ENCODE measurements at places on chromosomes 5 and 9.

- no peak for DNase-seq
These were observed 80.0 kb downstream of the SEMA4D start for GRCh38 chr9:89417832-89418473.

DNA sequence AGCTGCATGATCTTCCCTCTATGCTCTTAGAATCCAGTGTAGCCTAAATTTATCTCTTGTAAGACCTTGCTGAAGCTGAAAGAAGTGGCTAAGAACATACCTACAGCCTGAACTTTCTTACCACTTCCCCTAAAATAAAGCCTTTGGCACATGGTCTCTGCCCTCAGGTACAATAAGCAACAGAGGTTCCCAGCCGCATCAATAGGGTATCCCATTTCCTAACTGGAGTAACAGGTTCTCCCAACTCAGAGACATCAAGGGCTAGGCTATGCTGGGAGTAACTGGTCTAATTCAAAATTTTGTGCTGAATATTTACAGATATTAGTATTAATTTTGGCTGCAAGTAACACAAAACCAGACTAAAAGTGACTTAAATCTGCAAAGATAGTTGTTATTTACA is 335.8 kb upstream of the TRPC7 start:
- no peak for DNase-seq

GRCh38 chr5:82314964-82315758 is 37.0 kb upstream of the RPS23 start:
- DNase-seq, result no peak

- DNase-seq, result no peak
These were observed 121.9 kb upstream of the PIK3R1 start for GRCh38 chr5:68093455-68094159.

- DNase-seq, result peak; percentile 40
These were observed 158.1 kb upstream of the SHB start for GRCh38 chr9:38227061-38227540.

DNA sequence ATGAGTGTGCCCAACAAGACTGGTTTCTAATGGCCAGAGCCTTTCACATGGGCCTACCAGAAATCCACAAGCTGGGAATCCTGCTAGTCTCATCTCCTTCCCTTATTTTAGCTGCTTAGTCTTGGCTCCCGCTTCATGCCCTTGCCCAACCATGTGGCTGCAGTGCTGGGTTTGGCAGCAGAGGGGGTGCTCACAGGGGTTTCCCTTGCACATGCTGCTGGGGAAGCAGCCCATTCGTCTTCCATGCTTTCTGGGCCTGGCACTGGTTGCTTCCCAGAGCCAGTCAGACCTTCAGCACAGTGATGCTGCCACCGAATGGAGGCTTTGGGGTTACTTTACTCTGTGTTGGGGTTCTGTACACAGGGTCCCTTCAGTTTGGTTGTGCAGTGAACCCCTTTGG is 26.3 kb downstream of the SLC46A2 start:
- DNase-seq, result no peak

DNA sequence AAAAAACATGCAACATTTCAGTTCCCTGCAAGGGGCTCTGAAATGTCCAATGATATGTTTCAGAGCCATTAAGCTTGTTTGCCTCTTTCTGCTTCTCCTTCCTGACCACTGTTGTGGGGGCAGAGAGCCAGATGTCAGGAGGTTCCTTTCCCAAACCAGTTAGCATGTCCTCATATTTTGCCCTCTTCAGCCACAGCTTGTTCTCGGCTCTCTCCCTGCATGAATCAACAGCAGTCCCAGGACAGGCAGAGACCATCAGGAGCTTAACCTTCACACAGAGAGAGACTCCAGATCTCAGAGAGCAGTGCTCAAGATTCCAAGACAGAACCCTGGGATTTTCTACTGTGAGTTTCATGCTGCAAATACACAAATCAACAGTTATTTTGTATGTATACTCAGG is 218.5 kb downstream of the COMMD10 start:
- DNase-seq, result no peak

GRCh38 chr9:73011181-73011750 is 58.4 kb upstream of the ALDH1A1 start:
- DNase-seq, result no peak

DNA sequence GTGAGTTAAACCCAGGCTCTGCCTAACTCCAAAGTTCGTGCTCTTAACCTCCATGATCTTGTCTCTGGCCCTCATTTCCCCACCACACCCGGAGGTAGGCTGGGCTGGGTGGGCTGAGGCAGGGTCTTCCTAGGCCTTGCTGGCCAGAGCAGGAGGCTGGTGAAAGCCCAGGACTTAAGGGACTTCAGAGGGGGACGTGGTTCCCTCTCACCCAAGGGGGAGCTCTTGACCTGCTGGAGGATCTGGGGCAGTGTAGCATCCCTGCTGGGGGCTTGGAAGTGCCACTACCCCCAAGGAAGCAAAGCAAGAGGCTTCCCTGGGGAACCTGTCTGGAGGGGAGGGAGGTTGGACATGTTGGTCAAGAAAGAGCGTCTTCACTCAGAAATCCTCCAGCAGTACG is 14.7 kb downstream of the PITX1 start:
- DNase-seq, result no peak

DNA sequence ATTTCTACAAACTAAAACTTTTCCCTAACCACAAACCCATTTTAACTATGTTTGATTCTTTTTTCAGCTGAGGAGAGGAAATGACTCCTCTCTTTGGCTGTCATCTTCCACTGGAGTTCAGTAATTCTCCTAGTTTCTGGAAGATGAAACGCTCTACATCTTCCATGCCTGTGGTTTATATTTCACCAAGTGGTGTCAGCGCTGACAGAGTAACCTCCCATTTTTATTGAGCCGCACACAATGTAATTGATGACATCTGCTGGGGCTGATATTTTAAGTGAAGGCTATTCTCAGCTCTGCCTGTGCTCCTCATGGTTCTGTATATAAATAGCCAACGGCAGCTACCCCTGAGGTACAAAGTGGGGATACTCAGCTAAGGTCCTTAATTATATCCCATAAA is 234.6 kb downstream of the SPOCK1 start:
- DNase-seq, result no peak

- DNase-seq, result no peak
These were observed 687.4 kb upstream of the SEMA6A start for GRCh38 chr5:117261948-117262571.

All from stimulated activated CD4-positive, alpha-beta T cell treated with anti-CD3 and anti-CD28 coated beads, Interleukin-1b, Interleukin-23, amount 100 ng/mL, for 1 hour (primary cell).